ENCODE measurements at places on chromosomes 4 and X.
A peak's percentile ranks its signal among the peaks of the same experiment; 100 is the strongest.

DNA sequence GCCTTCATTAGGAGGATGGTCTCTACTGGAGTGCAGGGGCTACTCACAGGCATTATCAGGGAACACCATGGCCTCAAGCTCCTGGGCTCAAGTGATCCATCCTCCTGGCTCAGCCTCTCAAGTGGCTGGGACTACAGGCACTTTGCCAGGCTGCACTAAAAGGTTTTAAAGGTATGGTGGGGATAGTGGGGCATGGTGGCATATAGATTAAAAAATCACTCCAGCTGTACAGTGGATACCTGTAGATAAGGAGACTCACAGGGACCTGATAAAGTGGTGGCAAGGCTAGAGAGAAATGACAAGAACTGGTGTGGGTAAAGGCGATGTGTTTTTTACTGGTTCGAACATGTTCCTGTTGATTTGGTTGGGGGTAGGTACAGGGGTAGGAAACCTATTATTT, 5.9 kb downstream of the ZAR1 start:
- no peak for DNase-seq

GRCh38 chr4:181756451-181757095, 486.6 kb upstream of the TENM3 start:
- DNase-seq: no peak

- peak; percentile 47 for DNase-seq
Measured at GRCh38 chr4:10381146-10381545, 76.1 kb downstream of the ZNF518B start.

- no peak for DNase-seq
Measured at GRCh38 chr4:2103127-2103842, 44.2 kb downstream of the NAT8L start.

GRCh38 chr4:114636192-114636935, 37.8 kb downstream of the UGT8 start:
- no peak for DNase-seq

GRCh38 chrX:12526306-12526705, 264.9 kb upstream of the PRPS2 start:
- no peak for DNase-seq

DNA sequence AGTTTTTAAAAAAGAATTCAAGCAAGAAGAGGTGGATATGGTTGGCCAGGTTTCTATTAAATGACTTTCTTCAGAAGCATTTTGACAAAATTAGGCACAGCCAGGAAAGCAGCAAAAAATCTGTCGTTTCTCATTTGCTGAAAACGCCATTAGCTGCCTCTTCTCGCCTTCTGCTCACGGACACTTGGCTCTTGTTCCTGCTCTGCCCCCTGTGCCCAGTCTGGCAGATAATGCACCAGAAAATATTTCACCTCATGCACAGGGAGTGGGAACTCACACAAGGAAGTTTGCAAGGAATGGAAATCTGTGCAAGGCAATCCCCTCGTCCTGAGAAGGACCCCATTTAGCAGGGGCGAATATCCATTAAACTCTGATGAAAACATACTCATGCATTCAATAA, 260.0 kb downstream of the PACRGL start:
- no peak for DNase-seq

DNA sequence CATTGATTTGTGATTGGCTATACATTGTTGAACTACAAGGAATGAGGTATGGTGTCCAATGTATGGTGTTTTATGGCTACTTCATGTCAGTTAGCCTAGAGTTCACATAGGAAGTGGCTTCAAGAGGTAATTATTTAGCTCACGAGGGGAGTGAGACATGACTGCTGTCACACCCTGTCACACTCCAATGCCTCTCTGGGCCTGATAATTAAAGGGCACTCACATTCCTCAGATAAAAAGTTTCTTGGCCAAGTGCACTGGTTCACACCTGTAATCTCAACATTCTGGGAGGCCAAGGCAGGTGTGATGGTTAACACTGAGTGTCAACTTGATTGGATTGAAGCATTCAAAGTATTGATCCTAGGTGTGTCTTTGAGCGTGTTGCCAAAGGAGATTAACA, 65.0 kb upstream of the DDX60 start:
- no peak for DNase-seq

DNA sequence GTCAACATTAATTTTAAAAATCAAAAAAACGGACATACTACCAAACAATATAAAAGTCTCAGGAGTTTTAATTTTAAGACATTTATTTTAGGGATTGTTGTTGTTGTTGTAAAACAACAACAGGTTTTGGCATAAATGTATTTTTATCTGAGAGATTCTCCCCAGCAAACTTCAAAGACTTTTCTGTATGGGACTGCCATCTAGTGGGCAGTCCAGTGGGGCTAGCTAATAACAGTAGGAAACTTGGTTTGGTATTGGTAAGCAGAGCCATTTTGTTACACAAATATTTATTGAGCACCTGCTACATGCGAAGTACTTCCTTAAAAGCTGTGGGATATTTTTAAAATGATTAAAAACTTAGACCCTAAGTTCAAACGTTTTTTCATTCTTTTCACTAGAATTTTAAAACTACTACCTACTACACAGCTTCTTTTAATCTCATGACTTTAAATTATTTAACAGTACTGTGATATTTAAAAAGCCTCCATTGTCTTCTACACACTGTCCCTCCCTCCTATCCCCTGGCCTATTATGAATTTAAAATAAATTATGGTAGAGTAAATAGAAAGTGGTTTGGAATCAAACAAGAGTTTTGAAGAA, 1028.4 kb upstream of the INTU start:
- peak; percentile 40 for DNase-seq

- peak; percentile 16 for DNase-seq
Measured at GRCh38 chr4:57403591-57403990, 293.4 kb upstream of the IGFBP7 start.

GRCh38 chr4:177480795-177481194, 38.6 kb upstream of the AGA start:
- DNase-seq: peak; percentile 24

All from M059J (cell line).